ENCODE measurements at places on chromosomes 4 and X.

DNA sequence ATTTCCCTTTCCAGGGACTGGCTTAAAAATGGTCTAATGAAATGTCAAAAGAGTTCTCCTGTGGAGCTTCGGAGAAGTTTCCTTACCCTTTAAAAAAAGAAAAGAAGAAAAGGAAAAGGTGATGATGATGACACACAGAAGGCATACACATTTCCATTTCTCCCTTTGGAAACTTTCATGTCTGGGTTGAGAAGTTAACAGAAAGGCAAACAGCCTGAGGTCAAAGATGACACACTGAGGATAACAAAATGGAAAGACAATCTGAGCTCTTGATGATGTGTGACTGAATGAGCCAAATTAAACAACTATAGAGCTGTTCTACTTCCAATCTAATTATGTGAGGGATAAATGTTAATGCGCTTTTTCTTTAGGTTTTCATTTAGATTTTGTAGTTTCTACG lies 32.2 kb downstream of the NFXL1 start:
- peak overlapping the region; percentile 50 for H3K27ac ChIP-seq
- H3K4me3 ChIP-seq, result no peak overlapping the region
- H3K4me1 ChIP-seq, result no peaks in the 10 kb centered on the region
- peaks cover 55% of the 10 kb centered on the region for H3K36me3 ChIP-seq
- H3K27me3 ChIP-seq, result no peaks in the 10 kb centered on the region
- DNase-seq, result no peak

GRCh38 chr4:106541253-106541652 lies 172.7 kb upstream of the GIMD1 start:
- no peak overlapping the region for H3K27ac ChIP-seq
- no peaks in the 10 kb centered on the region for H3K27me3 ChIP-seq
- H3K36me3 ChIP-seq, result no peaks in the 10 kb centered on the region

DNA sequence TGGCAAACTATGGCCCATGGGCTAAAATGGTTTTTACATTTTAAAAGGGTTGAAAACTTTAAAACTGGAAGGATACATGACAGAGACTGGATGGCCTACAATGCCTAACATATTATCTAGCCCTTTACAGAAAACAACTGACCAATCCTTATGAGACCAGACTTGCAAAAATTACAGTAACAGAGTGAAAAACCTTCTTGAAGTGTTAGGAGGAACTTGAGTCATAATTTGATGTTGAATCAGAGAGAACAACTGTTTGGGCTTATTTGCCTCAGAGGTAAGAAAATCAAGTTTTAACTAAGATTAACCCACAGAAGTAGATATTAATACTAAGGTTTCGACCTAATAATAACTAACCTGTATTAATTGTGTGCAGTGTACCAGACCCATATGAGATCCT lies 12.4 kb upstream of the NAP1L5 start:
- H3K4me3 ChIP-seq, result no peak overlapping the region
- DNase-seq, result no peak
- peaks cover 54% of the 10 kb centered on the region for H3K36me3 ChIP-seq
- no peaks in the 10 kb centered on the region for H3K4me1 ChIP-seq

- peaks cover 3% of the 10 kb centered on the region for H3K36me3 ChIP-seq
- H3K27me3 ChIP-seq, result no peaks in the 10 kb centered on the region
- H3K27ac ChIP-seq, result peak within 1 kb of the TSS; percentile 88
- DNase-seq, result peak; percentile 55
- H3K4me1 ChIP-seq, result peaks cover 40% of the 10 kb centered on the region
Measured at GRCh38 chrX:135985157-135985972, at the start of gene SLC9A6. SLC9A6 (plus strand) TSS chrX:135985435; CDS start chrX:135985659, 224 bp downstream.

Data from activated T-helper 2 cell treated with anti-CD3 and anti-CD28 coated beads, Interferon-gamma antibody, Interleukin-2, Interleukin-4, amounts not matched to agents 10 μg/mL and 5 μg/mL and 100 μg/mL, durations not matched to agents 14 hours and 24 hours and 36 hours (primary cell).